Fibroblast of lung (primary cell): ENCODE measurements at places on chromosomes 3 and 15.

DNA sequence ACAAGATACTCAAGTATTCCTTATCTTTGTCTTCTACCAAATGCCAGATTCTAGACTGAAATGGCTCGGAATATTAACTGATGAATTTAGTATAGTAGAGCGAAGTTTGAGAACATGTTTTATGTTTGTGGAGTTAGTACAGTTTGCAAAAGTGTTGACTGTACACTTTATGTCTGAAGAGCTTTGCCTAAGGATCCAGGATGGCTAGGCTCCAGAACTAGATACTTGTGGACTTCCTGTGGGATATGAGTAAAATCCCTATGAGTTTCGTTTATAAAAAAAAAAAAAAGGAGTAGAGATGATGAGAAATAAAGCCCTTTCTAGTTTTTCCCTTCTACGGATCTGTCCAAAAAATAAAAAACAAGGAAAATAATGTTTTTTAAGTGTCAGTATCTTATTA, 96.7 kb downstream of the TP63 start:
- peak; percentile 74 for DNase-seq

GRCh38 chr15:65089206-65089824, 12.8 kb downstream of the KBTBD13 start:
- DNase-seq, result no peak

DNA sequence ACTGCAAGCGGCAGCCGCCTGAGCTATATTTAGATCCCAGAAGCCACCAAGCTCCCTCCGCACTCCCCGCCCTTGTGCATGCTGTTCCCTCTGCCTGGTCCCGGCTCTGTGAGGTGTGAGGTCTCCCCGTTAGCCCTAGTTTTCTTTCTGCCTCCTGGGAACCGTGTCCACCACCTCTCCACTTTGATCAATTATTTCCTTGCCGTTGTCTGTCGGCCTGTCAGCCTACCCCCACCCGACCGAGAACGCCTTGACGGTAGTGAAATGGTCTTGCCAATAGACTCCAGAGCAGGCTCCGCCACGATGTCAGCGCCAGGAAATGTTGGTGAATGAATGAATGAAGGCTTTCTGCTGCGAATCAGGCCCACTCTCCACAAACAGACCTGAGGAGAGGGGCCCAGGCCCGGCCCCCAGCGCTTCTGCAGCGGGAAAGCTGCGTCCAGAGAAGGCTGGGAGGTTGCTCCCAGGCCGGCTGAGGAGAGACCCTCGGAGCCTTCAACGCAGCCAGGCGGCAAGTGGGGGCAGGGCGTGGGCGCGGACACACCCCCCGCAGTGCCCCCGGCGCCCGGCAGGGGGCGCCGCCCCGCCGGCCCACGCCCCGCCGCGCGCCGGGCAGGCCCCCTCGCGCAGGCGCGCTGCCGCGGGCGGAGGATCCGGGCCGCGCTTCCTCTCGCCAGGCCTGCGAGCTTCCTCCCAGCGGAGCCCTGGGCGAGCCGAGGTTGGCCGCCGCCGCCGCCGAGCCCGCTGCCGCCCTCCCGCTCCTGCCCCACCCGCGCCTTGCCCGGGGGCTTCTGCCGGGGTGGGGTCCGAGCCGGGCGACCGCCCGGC, at the start of gene CSK:
Gene CSK, plus strand, starts transcription at position 650 of the 828 bp plus-strand sequence. CDS start 16,218 bp downstream, outside the sequence.
- peak; percentile 47 for DNase-seq

GRCh38 chr3:192620275-192620674, 107.1 kb downstream of the FGF12 start:
- no peak for DNase-seq

DNA sequence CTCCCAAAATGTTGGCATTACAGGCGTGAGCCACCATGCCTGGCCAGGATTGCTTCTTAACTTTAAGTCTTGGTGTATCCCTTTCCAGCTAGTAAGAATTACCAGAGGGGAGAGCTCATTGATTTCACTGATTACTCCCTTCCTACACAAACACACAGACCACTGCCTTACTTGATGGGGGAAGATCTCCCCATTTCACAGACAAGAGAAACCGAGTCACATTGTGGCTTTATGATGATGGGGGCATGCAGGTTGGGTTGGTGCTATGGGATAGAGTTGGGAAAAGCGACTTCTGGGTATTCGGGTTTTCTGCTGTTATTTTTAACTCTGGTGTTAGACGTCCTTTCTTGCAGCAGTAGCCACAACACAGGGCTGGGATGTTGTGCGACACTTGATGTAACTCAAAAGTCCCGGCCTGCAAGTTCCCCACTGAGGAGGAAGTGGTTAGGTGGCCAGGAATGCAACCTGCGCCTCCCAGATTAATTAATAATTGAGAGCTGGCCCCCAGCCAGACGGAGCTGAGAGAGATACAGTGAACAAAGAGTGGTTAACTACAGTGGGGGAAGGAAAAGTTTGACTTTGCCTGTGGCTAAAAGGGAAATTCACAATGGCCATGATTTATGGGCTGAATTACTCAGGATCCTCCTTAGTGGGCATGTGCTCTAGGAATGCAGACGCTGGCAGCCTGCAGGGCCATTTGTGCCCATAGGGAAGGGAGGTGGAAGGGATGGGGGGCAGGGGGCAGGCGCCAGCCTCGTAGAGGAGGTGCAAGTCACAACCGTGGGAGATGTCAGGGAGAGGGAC, 63.6 kb downstream of the SMAD6 start:
- DNase-seq, result no peak

- no peak for DNase-seq
Observed at GRCh38 chr15:62124973-62125303, 40.1 kb downstream of the C2CD4B start.

DNA sequence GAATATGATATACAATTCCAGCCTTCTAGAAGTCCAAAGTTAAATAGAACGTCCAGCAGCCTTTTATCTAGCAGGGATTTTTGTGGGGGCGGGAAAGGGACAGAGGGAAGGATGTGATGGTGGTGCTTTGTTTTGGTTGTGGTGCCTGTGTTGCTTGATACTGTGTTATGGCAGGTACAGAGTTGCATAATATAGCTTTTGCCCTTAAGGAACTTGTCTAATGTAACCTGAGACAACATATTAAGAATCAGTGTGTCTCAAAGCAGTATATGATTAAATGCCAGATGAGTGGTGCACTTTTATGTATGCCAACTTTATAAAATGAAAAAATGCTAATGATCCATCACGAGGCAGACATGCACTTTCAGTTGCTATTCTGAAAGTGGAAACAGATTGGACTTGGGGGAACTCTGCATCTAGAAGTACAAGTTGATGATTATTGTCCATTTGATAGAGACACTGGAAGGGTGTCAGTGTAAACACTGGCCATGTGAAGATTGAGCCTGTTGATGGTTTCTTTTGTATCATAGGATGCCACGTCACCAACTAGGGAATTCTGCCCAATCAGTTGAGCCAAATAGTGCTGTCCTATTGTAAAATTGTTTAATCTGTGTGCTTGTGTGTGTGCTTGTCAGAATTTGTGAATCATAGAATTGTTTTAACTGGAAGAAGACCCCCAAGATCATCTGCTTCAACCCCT, 23.0 kb downstream of the NEO1 start:
- peak; percentile 20 for DNase-seq

GRCh38 chr15:62502451-62502850, 337.4 kb upstream of the C2CD4B start:
- no peak for DNase-seq
